Activated naive CD8-positive, alpha-beta T cell treated with anti-CD3 and anti-CD28 coated beads, Interleukin-2, amount 50 U/mL, for 16 hours (primary cell): ENCODE measurements at places on chromosomes 7 and 10.
A peak's percentile ranks its signal among the peaks of the same experiment; 100 is the strongest.

DNA sequence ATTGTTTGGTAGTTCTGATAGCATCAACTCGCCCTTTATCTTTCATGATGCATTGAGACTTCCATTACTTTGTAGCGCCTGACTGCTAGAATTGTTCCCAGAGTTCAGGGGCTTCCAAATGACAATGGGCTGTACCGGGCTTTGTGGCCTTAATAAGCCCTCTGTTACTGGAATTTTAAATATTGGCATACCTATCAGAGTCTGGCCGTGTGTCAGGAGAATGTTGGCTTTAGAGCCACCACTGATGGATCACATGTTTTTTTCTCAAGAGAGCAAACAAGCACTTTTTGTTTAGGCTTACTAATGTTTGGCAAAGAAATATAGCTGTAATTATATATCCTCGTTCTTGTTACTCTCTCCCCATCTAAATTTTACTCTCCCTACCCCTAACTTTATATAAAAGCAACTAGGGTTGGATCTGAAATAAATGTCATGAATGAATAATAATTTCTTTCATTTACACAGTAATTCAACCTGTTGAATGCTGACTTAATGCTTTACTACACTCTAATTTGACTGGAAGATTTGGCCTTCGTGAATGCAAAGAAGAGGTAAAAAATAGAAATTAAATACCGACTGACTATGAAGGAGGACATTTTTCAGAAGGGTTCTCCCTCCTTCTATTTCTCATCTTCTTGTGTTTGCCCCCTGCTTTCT lies 396.7 kb downstream of the AUTS2 start:
- no peak for DNase-seq

DNA sequence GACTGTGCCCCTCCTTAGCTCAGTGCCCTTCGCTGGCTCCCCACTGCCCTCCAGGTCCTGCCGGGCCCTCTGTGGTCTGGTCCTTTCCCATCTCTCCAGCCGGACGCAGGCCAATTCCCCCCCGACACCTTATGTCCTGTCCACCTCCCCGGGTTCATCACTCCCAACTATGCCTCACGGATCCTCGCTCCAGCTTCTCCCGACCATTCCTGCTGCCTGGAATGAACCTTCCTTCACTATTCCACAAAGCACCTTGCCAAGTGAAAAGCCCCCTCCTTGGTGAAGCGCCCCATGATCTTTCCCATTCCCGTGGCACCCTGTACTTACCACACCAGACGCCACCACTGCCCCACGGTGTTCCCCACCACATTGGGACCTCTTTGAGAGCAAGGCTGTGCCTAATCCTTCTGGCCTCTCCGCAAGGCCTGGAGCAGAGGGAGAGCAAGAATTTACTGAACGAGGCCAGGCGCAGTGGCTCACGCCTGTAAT lies 47.2 kb downstream of the TMEM270 start:
- no peak for DNase-seq

DNA sequence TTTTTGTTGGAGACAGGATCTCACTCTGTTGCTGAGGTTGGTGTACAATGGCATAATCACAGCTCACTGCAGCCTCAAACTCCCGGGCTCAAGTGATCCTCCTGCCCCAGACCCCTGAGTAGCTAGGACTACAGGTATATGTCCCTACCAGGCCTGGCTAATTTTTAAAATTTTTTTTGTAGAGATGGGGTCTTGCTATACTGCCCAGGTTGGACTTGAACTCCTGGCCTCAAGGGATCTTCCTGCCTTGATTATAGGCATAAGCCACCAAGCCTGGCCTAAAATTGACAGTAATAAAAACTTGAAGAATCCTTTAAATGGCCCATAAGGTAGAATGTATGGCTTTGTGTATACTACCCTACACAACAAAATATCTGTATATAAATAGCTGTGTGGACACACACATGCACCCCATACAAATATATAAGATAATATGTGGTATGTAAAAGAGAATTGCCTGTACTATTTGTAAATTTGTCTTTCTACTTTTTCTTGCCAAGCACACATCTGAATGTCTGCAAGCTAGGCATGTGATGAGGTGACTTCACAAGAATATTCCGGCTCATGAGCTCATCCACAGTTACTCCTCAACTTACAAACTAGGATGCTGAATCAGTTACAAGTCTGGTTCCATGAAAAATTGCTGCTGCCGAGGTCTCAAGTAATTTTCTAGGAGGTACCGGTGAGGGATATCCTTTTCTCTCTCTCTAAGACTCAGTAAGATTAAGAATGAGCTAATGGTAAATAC lies 26.6 kb downstream of the POLR3A start:
- no peak for DNase-seq

- peak; percentile 8 for DNase-seq
These were observed 117.1 kb downstream of the DYNC2I1 start for GRCh38 chr7:158973440-158973839.

DNA sequence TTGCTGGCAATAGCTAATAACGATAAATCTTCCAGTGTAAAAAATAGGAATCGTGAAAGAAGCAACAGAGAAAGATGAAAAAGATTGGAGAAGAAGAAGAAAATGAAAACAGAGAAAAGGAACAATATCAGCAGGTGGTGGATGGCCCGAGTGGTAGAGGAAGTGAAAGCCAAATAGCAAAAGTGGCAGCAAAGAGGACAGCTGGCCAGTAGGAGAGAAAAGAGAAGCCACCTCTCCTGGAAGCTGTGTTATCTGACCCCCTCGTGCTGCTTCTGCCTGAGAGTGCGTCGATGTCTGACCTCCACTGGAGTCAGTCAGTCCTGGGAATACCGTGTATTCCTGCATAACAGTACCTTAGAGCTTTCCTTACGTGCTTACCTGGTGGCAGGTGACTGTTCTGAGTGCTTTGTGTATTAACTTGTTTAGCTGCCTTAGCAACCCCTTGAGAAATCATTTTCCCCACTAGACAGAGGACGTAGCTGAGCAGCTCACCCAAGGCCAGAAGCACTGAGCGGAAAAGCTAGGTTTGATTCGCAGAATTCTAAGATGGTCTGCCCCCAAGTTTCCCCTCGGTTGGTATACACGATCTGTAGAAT lies 88.3 kb downstream of the CHN2 start:
- no peak for DNase-seq

DNA sequence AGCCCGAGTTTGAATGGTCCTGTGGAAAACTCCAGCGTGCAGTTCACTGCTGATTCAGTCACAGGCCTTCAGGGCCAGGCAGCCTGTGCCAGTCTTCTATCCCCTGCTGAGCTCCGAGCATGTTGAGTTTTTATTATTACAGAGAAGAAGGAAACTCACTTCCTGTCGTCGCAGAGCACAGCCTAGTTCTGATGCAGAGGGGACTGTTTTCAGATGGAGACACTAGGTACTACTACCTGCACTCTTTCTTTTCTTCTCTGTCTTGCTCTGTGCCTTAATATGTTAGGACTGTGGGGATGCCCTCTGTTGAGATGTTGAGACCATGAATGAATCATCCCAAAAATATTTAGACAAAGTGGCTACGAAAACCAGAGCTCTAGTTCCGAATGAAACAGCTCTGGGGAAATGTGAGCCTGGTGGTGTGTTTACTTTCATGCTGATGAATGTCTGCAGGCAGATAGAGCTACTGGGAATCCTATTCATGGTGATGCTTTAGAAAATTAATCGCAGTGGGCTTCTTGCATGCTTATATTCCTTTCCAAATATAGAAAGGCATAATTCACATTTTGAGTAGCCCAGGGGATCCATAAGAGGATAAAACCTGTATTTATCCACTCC lies 29.6 kb downstream of the CASP7 start:
- no peak for DNase-seq
